ENCODE measurements at places on chromosomes 6 and 20.

DNA sequence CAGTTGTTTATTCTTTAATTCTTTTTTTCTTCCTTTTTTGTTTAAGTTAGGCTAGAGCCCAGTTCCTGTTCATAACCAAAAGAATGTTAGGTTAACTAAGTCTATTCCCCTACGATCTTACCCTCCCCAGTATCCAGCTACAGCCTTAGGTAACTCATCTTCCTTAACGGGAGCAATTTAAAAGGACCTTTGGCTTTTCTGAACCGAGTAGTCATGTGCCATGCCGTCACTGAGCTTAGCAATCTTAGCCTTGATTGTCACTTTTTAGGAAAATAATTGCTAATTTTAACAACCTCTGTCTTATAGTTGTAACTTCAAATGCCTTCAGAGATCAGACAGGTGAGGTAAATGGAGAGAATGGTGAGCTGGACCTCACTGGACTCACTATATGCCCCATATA is 6.2 kb downstream of the METTL24 start:
- no peak for DNase-seq

GRCh38 chr6:108304646-108305045 is 9.8 kb downstream of the AFG1L start:
- DNase-seq = no peak

DNA sequence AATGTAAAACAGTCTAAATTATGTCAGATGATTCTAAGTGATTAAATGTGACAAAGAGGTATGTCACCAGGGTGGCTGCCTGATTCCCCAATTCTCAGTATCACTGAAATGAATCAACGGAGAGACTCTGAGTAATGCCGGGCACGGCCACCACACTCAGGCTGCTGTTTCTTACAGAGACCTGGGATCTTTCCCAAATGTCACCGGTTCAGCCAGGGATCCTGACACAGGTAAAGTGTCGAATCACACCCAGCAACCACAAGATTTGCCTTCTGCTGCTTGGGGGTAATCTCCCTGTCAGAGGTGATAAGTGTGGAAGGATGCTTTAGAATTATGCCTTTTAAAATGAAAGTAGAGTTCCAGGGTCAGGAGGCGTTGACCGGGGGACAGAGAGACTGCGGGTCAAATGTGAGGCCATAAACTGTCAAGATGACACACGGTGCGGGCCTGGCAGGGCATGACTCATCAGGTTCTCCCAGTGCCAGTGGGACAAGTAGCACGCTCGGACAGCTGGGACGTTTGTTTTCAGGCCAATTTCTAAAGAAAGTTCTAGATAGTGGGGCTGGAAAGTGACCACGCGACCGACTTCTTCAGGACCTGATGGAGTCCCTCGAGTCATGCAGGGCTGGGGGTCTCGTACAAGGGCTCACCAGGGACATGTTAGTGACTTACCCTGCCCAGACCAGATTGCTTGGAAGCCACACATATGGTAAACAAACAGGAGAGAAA is 48.9 kb downstream of the PRDM1 start:
- no peak for DNase-seq

- no peak for DNase-seq
Observed at GRCh38 chr20:43920797-43921196, 6.1 kb downstream of the TOX2 start.

GRCh38 chr6:154276810-154277628 is 79.6 kb downstream of the IPCEF1 start:
- DNase-seq = no peak

- peak; percentile 76 for DNase-seq
Observed at GRCh38 chr6:32933661-32934085, 7.2 kb downstream of the HLA-DMB start.

DNA sequence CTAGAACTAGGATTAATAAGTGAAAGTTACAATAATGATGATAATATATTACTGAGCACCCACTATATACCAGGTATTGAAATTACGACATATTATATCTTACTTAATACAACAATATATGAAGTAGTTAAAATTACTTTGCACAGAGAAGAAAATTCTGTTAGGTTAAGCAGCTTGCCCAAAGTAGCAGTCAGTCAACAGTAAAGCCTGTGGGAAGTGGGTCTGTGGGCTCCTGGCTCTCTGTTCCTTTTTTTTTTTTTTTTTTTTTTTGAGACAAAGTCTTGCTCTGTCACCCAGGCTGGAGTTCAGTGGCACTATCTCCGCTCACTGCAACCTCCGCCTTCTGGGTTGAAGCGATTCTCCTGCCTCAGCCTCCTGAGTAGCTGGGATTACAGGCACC is 4.8 kb upstream of the GTF2H4 start:
- DNase-seq = no peak

DNA sequence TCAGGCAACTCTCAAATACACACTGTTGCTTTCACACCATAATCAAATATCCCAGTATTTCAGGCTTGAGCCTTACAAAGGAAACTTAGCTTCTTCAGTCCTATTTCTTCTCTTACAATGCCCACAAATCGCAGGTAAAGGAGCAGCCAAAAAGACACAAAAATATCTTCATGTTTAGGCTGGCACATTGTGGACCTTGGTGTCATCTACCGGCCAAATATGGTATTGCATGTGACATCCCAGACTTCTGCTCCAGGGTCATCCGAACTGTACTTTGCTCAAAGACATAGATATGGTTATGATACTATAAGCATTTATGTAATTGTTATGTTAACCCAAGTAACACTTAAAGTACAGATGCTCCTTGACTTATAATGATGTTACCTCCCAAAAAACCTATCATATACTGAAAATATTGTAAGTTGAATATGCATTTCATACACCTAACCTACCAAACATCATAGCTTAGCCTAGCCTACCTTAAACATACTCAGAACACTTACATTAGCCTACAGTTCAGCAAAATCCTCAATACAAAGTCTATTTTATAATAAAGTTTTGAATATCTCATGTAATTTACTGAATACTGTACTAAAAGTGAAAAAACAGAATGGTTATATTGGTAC is 4.6 kb downstream of the OR2H2 start:
- DNase-seq = peak; percentile 61

DNA sequence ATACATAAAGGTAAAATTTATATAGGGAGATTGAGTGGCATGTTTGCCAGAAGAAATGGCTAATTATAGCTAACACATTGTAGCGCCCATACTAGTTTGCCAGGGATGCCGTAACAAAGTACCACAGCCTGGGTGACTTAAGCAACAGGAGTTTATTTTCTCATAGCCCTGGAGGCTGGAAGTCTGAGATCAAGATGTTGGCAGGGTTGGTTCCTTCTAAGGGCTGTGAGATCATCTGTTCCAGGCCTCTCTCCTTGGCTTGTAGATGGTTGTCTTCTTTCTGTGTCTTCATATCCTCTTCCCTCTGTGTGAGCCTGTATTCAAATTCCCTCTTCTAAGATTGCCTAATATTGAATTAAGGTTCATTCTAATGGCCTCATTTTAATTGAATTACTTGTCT is 417.5 kb upstream of the OPRM1 start:
- no peak for DNase-seq

DNA sequence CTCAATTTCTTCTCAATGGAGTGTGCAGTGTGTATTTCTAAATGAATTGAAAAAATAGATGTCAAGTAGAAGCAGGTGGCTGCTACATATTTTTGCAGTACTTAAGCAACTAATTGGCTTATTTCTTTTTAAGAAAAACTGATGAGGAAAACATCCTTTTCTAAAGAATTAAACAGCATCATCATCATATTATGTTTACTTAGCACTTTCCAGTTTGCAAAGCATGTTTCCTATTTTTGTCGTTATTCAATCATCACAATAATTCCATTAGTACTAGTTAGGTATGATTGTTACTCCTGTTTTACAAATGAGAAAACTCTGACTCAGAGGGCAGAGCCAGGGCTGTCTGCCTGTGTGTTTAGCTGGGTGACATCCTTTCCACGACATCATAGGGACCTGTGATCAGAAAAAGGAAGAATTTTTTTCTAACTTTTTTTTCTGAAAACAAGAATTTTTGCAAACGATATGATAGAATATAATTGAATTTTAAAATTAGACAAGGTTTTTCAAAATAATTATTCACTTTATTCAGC is 22.7 kb upstream of the BMP6 start:
- DNase-seq = no peak

GRCh38 chr20:37980383-37980782 is 52.9 kb downstream of the TTI1 start:
- DNase-seq = no peak

DNA sequence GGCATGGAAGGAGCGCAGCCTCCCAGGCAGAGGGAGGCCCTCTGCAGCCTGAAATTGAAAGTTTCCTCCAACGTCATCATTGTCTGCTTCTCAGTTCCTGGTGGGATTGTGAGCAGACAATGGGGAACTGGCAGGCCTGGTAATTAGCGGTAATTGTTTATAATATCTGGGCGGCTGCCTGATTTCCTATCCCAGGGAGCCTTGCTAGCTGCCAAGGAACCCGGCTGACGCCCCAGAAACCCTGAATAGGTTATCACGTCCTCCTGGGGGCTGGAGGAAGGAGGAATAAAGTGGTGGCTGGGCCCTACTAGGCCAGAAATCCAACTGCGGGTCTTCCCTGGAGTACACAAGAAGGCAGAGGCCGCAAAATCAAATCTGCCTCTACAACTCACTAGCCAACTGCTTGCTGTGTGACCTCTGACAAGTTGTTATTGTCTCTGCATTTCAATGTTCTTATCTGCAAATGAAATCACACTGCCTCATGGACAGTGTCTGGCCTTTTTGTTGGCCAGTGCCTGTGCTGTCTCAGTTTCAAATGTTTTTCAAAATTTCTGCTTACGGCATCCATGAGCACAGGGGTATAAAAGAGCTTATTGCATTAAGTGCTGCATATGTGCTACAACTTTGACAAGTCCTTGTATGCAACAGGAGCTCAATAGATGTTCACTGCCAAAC is 16.9 kb downstream of the KCNK15 start:
- DNase-seq = no peak

DNA sequence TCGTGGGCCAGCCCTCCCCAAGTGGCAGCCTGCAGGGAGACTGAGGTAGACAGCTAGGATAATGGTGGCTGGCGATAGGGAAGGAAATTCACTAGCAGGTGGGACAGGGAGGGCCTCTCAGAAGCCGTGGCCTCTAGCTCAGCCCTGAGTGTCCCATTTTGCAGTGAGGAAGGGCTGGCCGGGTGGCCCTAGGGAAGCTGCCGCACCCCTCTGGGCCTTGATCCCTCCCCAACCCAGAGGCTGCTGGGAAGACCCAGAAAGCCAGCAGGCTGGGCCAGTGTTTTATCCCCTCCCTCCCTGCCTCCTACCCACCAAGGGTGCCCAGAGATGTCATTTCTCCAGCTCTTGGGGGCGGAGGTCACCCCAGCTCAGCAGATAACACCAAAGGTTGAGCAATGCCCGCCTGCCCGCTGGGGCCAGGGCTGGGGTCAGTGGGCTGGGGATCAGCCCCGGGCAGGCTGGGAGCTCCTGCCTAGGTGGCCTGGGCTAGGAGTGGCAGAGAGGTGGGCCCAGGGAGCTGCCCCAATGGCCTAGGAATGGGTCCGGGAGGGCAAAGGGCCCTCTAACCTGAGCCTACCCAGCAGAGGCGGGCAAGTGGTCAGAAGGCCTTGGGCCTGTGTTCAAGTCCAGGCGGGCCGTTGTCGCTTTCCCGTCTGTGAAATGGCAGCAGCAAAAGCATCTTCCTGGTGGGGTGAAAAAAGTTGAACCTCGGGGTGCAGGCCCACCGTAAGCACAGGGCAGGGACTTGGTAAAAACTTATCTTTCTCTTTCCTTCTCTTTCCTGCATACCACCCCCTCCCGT is 1.6 kb upstream of the CEBPB start:
- DNase-seq = no peak

DNA sequence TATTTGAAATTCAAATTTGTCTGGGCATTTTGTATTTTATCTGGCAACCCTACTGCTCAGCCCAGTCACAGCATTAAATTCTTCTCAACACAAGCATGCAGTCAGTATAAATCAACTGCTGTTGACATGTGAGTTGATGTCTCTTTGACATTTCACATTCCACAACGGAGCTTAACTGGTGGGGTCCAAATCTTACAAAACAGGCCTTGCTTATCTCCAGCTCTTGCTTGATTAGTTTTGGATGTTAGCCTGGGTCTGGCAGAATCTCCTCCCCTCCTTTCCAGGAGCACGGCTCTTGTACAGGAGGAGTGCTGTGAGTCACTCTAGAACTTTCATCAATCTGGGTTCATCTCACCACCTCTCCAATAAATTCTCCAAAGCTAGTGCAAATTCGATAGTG is 80.8 kb upstream of the PHACTR1 start:
- no peak for DNase-seq

DNA sequence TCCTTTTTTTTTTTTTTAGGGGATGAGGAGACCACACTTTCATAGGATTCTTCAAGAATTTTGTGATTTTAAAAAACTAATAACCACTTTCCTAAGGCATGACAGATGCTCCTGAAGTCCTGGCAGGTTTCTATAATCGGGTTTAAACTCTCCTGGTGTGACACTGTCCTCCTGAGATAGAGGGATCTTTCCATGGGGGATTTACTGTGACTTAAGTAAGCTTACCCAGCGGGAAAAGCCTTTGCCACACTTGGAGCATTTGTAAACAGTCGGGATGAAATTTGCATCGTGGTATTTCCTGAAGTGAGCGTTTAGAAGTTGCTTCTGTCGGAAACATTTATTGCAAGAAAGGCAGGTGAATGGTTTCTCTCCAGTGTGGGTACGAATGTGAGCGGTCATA is 16.6 kb downstream of the CTCFL start:
- no peak for DNase-seq

- no peak for DNase-seq
Observed at GRCh38 chr6:231779-232178, 60.5 kb upstream of the DUSP22 start.

DNA sequence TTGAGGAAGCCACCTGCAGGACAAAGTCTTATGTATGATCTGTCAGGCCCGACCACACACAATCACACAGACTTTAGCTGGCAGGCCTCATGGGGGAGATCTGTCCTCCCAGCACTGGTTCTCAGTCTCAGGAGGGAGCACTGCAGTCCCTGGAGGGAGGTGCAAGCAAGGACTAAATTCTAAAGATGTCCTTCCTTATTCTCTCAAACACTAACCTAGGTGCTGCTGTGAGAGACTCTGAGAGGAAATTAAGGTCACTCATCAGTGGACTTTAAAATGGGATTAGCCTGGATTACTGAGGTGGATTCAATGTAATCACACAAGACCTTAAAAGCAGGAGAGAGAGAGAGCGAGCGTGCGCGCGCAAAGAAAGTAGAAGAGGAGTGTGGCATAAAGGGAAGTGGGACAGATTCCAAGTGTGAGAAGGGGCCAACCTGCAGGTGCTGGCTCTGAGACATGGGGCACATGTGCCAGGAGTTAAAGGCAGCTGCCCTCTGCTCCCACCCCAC is 14.3 kb downstream of the GLO1 start:
- no peak for DNase-seq

DNA sequence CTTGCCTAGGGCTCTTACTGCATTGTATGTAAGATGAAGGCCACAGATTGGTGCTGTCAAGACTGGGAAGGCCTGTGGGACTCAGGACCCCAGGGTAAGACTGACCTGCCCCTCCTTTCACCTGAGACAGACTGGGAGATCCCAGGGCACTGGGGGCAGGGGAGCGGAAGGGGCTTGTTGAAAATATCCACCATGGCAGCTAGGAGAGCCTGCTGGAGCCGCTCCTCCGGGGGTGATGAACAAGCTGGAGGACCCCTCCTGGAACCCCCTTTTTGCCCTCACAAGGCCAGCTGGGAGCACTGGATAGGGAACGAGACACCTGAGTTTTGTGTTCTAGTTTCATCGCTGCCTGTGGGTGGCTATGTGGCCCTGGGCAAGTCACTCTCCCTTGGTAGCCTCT is 9.2 kb upstream of the SDCBP2 start:
- DNase-seq = no peak

- DNase-seq = no peak
Observed at GRCh38 chr20:18524646-18525045, 16.9 kb downstream of the SEC23B start.

Data from stimulated activated CD4-positive, alpha-beta T cell treated with anti-CD3 and anti-CD28 coated beads, Interleukin-2, amount 100 ng/mL, for 48 hours (primary cell).